Stimulated activated CD8-positive, alpha-beta memory T cell treated with anti-CD3 and anti-CD28 coated beads, Interleukin-15, amount 100 ng/mL, for 24 hours (primary cell): ENCODE measurements at places on chromosomes 11 and 22.

DNA sequence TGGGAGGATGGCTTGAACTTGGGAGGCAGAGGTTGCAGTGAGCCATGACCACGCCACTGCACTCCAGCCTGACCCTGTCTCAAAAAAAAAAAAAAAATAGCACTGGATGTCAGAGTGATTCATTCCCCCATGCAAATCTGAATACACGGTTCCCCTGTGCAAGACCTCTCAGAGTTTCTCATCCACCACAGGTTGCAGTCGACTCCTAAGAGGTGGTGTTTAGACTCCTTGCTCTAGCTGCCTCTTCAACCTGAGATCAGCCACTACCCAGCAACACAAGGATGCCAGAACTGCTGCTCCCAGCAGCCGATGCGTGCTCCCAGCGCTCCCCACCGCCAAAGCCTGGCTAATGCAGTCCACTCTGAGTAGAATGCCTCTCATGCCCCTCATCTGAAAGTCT is 97.5 kb downstream of the PARVA start:
- no peak for DNase-seq

- no peak for DNase-seq
Measured at GRCh38 chr11:86696451-86696850, 24.0 kb upstream of the ME3 start.

DNA sequence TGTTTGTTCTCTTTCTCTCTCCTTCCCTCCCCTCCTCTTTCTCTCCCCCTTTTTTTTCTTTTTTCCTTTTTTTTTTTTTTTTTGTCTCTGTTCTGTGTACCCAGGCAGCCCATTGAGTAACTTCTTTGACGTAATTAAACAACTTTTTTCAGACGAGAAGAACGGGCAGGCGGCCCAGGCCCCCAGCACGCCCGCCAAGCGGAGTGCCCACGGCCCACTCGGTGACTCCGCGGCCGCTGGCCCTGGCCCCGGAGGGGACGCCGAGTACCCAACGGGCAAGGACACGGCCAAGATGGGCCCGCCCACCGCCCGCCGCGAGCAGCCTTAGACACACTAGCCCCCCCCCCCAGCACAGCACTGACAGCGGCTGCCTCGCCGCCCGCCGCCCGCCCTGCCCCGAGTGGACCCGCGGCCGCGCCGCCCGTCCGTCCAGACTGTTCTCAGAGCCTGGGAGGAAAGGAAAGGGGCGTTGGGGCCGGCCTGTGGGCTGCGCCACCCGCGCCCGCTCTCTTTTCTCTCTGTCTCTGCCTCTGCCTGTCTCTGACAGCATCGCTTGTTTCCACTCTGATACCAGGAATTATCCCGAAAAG is 26.1 kb downstream of the MOB2 start:
- DNase-seq, result no peak

DNA sequence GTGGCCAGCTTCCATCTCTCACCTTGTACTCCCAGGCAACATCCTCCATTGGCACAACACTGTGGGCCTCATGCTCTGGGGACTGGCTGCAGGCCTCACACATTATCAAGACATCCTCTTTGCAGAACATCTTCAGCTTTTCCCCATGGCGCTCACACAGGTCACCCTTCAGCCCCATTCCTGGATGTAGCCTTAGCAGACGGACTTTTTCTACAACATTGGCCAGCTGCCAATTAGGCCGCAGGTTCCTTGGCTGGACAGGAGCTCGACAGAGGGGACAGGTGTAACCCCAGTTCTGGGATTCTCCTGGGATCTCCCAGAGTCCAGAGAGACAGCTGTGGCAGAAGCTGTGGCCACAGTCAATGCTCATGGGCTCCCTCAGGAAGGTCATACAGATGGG is 3.0 kb downstream of the TRIM68 start:
- no peak for DNase-seq
